ENCODE measurements at places on chromosomes 3 and 15.
A peak's percentile ranks its signal among the peaks of the same experiment; 100 is the strongest.

DNA sequence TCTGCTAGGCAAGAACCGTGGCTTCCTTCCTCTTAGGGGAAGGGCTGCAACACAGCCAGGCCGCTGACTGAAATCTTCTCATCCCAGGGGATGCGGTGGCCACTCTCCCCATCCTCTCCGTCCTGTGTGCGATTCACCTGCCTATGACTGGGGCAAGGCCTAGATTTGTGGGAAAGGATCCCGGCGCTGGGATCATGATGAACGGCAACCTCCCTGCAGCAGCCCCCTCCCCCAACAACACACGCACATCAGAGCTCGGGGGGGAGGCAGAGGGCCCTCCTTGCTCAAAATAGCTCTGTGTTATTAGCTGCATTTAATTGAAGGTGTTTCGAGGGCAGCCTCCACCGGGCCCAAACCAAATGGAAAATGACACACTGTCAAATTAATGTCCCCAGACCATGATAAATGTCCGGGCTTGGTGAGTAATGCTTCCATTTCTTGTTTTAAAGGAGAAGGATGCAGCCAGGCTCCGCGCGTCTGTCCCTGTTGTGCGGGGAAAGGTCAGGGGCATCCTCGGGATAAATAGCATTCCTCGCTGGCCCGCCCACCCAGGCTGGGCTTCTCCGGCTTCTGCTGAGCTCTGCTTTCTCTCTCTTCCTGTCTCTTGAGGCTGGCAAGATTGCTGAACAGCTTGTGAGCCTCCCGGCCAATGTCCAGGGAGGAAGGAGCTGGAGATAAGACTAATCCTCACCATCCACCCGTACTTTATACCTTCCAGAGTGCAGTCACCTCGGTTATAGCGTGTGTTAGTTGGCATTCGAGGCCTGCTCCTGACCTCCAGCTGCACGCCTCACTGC lies 56.4 kb upstream of the TLE3 start:
- DNase-seq: no peak

GRCh38 chr15:44726568-44727484 lies 9.5 kb upstream of the TRIM69 start:
- peak; percentile 94 for DNase-seq

- DNase-seq: no peak
Measured at GRCh38 chr15:48145923-48146322, 25.1 kb downstream of the SLC24A5 start.

GRCh38 chr3:99925584-99926230 lies 108.0 kb downstream of the CMSS1 start:
- no peak for DNase-seq

GRCh38 chr3:172808969-172809546 lies 58.5 kb downstream of the ECT2 start:
- DNase-seq: peak; percentile 33

DNA sequence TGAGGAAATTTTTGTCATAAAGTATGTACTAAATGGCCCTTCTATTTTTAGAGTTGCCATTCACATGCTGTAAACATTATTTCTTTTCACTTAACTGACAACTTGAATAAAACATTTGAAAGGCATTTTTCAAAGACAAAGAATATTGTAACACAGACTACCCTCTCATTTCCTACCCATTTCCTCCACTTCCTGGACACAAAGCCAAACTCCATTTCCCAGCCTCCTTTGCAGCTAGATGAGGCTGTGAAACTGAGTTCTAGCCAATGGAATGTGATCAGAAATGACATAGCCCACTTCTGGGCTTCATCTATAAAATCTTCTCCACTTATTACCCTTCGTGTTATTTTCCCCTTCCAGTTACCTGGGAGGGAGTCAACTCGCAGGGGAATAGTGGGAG lies 288.9 kb upstream of the DPH6 start:
- no peak for DNase-seq

- DNase-seq: peak; percentile 69
Measured at GRCh38 chr3:18559331-18559842, 134.2 kb upstream of the SATB1 start.

DNA sequence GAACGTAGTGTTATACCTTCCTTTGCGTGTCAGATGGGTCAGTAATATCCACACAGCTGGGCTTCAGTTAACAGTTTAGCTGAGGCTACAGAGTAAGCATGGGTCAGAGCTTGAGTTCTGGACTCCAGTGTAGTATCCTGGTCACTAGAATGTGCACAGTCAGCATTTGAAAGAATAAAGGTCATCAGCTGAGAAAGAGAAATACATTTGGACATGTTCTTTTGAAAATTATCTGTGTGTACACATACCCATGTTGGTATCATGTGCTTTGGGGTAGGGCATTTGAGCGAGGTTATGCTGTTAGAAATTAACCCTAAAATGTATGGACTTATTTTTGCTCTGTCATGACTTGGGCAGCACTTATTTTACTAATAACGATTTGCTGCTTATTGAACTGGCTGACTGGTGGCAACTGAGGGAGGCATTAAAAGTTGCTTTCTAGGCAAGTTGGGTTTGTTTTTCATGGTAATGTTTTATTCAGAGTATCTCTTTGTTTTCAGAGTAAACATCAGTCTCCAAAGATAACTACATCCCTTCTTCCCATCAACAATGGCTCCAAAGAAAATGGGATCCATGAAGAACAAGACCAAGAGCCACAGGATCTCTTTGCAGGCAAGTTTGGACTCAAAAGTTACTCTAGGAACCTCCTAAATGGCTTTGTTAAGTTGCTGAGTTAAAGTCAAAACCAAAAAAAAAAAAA lies 16.4 kb downstream of the SNX1 start:
- DNase-seq: no peak

GRCh38 chr15:88909956-88910831 lies 3.0 kb downstream of the MFGE8 start:
- DNase-seq: no peak

DNA sequence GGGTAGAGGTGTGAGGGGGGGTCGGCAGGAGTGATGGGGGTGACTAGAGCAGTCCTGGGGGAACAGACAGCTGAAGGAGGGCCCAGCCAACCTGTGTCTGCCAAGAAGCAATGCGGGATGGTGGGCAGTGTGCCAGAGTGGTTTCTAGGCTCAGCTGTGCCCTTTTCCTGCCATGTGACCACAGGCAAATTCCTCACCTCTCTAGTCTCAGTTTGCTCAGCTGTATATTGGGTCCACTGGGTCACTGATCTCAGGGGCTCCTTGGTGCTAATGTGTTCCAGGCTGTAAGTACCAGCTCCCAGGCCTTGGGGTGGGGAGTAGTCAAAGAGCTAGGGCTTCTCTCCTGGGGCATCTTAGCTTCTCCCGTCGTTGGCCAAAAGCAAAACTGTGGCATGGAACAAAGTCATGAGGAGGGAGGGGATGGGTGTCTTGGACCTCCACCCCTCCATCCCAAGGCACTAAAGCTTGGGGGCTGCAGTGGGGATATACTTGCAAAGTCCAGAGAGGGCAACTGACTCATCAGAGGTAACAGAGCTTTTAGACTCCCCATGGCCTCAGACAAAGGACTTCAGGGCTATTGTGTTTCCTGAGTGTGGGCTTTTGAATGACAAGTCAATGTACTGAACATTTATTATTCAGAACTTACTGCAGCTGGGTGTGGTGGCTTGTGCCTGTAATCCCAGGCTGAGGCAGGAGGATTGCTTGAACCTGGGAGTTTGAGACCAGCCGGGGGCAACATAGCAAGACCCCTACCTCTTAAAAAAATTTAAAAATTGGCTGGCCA lies 20.9 kb downstream of the SMAD6 start:
- no peak for DNase-seq

DNA sequence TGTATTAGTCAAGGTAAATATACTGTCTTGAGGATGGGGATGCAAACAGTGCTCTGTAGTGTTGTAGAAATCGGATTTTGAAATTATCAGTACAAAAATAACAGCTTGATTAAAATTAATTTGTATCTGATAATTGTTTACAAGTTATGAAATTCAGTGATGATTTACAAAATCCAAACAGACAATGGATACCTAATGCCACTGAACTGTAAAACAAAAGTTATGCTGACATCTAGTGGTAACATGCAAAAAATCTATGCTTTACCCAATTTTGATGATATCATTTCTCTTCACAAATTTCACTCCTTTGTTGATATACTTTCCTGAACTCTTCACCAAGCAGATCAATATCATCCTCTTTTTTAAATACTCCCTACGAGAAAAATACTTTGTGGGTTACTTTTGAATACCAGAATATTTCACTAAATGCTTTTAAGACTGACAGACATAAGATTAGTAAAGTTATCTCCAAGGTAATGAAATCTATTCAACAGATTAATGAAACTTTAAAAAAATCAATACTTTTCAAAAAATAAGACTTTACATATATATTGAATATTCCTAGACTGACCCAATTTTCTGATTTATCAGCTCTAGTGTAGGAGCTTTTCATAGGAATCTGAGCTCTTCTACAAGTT lies 36.0 kb downstream of the MNS1 start:
- DNase-seq: peak; percentile 9

- DNase-seq: no peak
Measured at GRCh38 chr15:39434751-39435238, 146.1 kb upstream of the THBS1 start.

DNA sequence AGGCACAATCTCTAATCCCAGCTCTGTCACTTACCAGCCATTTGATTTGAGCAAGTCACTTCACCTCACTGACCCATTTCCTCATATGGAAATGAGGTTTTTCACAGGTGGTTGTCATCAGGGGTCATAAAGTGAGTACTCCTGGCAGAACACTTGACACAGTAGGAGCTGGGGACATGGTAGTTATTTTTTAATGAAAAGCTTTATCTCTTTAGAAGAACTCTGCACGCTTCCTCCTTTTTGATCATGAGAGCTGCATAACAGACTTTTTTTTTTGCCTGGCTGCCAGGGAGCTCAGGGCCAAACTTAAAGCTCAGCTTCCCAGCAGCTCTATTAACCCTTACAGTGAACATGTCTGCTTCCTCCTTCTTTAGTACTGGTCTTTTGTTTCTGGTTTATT lies 8.4 kb downstream of the VWA5B2 start:
- DNase-seq: no peak
